ENCODE measurements at places on chromosomes 7 and 10. TPM values are rescaled to one million over a fixed set of nuclear protein-coding genes. Genes with fewer than 3 reads are reported as not detected.

- DNase-seq: peak; percentile 82
Measured at GRCh38 chr10:48414778-48415177, 108.3 kb downstream of the MAPK8 start.

- DNase-seq: no peak
Measured at GRCh38 chr7:114997487-114998404, 75.9 kb downstream of the MDFIC start.

DNA sequence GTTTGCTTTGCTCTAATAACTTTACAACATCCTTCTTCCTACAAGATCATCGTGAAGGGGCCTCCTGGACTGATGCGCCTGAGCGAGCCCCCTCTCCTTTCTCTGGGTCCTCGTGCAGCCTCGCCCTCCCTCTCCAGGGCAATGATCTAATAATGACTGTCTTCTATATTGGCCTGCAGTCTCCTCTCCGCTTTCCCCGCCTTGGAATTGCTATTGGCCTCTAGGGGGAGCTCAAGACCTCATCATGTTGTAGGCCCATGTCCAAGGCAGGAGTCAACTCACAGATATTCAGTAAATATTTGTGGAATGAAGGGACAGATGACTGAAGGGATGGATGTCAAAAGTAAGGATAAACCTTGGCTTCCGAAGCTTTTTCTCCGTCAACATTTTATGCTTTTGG is 1180.3 kb downstream of the TYW1 start:
- peak; percentile 33 for DNase-seq

DNA sequence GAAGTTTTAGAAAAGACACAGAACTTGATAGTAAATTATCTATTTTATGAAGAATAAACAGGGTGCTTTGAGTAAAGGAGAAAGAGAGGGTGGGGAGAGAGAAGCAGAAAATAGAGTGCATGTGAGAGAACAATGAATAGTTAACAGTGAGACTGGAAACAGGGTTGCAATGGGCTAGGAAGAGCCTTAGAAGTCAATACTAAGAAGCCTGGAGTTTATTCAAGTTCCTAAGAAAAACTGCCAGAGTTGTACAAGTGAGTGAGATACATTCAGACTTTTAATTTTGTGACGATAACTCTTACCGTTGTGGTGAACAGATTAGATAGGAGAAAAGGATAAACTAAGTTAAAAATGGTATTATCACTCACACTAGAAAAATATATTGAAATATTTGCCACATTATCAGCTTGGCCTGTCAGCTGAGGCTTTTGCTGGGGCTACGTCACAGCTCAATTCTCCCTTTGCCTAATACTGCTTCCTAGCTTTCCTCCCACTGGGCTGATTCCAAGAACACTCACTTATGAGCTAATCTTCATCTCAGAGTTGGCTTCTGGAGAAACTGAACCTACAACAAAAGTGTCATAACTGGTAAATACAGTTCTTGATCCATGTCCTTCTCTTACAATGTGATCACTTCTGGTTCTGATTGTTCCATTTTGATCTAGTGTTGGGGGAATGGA is 92.7 kb downstream of the SEMA3D start:
- no peak for DNase-seq

- DNase-seq: no peak
Measured at GRCh38 chr10:79944428-79945395, 4.2 kb downstream of the SFTPD start.

DNA sequence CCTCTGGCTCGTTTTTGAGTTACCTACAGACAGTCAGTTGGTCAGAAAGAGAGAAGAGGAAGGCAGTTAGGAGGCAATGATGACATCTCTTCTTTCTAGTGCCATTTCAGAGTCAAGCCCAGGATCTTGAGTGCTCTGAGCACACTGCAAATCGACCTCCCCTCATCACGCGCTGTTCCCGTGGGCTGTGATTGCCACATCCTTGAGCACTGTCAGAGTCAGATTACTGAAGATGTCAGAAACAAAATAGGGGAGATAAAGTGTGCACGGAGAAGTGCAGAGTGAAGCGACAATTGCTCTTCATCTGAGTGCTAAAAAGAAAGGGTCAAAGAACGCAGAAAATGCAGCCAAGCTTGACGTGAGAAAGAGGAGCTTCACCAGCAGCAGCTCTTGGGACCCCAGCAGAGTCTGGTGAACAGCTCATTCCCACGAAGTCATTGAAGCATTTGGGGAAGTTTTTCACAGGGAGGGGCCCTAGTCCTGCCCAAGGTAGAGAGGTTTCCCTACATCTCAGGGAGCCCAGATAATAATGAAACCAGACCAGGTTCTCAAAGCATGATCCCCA is 661.7 kb upstream of the AUTS2 start:
- DNase-seq: no peak

Gene PALD1
- 0.13 TPM for total RNA-seq
